GM03348 (cell line): ENCODE measurements at places on chromosomes 6 and 20.

- DNase-seq: peak; percentile 9
Measured at GRCh38 chr6:39599973-39600372, 125.2 kb downstream of the KIF6 start.

GRCh38 chr6:150527100-150527499 lies 72.6 kb upstream of the PLEKHG1 start:
- no peak for DNase-seq

- DNase-seq: peak; percentile 37
Measured at GRCh38 chr6:126657561-126658175, 317.8 kb downstream of the CENPW start.

GRCh38 chr20:4174909-4175308 lies 159.6 kb upstream of the RNF24 start:
- DNase-seq: no peak

DNA sequence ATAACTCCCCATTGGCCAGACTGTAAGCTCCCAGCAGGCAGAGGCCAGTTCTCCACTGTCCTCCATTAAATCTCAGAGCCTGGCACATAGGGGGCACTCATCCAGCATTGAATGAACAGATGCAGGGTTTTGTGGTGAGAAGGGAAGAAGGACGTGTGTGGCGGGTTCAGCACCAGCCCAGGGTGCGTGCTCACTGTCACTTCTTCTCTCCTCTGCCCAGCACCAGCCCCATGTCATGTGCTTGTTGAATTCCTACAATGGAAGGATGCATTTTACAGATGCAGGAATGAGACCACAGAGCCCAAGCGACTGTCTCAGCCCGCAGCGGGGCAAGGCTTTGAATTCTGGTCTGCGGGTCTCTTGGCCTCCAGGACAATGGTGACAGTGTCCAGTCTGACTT lies 149.9 kb downstream of the CEBPB start:
- DNase-seq: no peak

DNA sequence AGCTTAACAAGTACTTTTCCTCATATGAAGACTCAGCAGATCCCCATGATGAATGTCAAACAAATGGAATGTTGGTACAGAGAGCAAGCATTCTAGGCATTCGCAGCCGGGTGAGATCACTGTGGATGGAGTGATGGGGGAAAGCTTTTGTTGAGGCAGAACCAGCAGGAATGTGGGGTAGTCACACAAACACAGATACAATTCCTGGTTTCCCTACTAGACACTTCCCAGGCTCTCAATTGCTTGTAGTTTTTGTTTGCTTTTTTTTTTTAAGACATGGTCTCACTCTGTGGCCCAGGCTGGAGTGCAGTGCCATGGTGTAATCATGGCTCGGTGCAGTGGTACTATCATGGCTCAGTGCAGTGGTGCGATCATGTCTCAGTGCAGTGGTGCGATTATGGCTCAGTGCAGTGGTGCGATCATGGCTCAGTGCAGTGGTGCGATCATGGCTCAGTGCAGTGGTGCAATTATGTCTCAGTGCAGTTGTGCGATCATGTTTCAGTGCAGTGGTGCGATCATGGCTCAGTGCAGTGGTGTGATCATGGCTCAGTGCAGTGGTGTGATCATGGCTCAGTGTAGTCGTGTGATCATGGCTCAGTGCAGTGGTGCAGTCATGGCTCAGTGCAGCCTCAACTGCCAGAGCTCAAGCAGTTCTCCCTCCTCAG lies 15.4 kb upstream of the IER3 start:
- peak; percentile 90 for DNase-seq

- peak; percentile 34 for DNase-seq
Measured at GRCh38 chr6:31794294-31794865, 1.2 kb downstream of the VARS1 start.
